ENCODE measurements at places on chromosomes 7 and 10.

DNA sequence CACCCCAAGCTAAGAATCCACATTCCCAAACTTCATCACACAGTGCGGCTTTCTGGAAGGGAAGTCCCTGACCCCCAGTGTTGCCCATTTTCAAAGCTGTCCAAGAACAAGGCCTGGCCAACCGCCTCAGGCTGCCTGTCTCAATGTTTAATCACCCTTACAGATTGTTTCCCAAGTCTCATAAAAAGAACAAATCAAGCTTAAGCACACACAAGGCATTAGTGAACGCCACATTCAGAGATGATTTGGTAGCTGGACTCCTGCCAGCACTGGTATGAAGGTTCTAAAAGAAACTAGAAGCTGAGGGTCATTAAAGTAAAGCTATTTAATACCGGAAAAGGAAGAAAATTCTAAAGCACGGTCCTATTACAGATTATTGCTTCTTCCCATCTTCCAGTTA is 35.6 kb downstream of the C10orf90 start:
- DNase-seq = no peak

GRCh38 chr7:128385988-128386925 is 23.5 kb downstream of the IMPDH1 start:
- no peak for DNase-seq

DNA sequence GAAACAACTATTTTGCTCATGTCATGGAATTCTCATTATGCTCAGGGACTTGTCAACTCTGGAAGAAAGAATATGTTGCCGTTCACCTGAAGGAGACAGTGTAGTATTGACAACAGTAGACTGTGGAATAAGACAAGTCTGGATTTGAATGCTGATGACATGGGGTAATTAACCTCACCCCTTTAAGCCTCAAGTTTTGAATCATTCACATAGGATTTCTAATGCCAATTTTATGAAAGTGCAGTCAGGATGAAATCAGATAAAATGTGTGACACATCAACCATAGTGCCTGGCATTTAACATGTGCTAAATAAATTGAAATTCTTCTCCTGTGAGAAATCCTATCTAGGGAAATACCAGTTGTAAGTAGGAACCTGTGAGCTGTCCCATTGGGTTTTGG is 305.8 kb downstream of the KIF20B start:
- no peak for DNase-seq

DNA sequence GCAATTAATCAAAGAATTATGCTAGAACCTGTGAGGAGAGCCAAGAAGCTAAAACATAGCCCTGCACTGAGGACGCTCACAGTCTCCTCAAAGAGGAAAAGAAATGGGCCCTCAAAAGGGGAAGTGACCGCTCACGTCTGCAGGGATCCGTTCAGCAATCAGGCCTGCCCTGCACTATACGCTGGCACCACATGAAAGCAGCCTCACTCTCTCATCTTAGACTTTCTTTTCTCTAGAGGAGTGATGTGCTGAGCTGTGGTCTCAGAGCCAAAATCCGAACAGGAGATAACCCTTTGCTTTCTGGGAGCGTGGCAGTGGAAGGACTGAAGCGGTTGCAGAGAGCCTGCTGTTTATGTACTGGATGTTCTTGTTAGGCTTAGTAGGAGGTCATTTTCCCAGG is 6.3 kb upstream of the IL2RA start:
- peak; percentile 53 for DNase-seq

DNA sequence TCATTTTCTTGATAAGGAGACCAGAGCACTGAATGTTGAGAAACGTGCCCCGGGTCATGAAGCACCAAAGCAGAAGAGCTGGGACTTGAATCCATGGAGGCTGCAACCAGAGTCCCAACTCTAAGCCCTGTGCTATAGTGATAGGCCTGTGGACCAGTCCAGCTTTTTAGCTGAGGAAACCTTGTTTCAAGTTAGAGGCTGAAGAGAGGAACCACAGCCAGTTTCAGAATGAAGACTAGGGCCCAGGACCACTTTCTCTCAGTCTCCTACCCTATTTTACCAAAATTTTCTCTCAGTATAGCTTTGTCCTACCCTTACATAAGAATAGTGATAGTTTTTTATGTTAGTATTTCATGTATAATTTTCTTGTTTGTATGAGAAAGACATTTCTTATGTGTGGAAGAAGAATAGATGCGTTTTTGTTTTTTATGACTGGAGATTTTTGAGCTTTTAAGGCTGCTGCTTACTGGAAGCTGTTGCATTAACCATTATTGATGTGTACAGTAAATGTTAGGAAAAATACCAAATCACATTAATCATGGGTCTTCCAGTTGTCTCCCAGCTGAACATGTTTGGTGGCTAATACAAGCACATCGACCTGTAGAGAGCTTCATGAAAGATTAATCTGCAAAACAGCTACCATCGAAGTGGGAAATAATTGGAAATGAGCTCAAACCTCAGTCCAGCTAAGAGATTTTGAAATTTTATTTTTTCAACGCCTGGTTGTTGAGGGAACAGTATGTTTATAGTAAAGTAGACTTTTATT is 45.0 kb upstream of the CSTF2T start:
- no peak for DNase-seq
